ENCODE measurements at places on chromosomes 4 and X. TPM values are rescaled to one million over a fixed set of nuclear protein-coding genes. Genes with fewer than 3 reads are reported as not detected.

- DNase-seq: no peak
These were observed 835 bp upstream of the NFKB1 start for GRCh38 chr4:102500352-102500695.

DNA sequence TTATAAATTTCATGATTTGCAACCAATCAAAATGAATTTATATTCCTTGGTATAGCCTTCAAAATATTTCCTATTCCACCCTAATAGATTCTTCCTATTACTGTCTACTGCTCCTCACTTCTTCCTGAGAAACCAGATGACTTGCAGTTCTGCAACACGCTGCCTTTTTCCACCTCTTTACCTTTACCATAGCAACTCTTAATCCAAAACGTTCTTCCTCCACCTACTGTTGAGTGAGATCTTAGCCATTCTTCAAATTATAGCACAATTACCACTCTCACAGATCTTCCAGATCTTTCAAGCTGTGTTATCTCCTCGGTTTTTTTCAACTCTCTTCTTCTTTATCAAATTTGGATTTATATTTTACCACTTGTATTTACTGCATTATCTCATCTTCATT is 289.8 kb downstream of the ADGRL3 start:
- no peak for DNase-seq

DNA sequence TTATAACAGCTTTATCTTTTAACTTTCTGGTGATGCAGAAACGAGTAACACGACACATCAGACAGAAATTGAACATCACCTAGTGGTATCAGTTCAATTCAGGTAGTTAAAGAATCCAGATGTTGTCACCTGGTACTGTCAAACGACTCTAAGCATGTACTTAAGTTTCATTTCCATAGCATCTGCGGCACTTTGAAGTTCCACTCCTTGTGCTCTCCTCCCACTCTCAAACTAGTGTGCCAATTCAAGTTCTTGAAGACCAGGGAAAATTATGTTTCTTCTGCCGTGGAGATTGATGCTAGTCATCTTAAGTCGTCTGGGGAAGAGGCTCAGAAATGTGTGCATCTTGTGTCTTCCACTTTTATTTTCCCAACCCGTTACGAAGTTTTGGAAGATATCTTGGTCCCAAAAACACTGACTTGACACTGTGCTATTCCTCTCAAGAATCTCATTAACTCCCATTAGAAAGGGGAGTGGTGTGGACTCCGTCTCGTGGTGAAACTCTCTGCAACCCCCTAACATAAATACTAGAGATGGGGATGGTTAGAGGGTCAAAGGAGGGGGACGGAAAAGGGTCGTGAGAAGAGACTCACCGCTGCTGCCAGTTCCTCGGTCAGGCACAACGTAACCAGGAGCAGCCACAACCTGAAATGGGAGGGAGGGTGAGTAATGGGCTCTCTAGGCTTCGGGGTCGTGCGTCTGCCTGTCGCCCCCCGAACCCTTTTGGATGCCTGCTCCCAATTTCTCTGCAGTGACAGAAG is 693 bp downstream of the COL4A6 start:
- no peak for DNase-seq

DNA sequence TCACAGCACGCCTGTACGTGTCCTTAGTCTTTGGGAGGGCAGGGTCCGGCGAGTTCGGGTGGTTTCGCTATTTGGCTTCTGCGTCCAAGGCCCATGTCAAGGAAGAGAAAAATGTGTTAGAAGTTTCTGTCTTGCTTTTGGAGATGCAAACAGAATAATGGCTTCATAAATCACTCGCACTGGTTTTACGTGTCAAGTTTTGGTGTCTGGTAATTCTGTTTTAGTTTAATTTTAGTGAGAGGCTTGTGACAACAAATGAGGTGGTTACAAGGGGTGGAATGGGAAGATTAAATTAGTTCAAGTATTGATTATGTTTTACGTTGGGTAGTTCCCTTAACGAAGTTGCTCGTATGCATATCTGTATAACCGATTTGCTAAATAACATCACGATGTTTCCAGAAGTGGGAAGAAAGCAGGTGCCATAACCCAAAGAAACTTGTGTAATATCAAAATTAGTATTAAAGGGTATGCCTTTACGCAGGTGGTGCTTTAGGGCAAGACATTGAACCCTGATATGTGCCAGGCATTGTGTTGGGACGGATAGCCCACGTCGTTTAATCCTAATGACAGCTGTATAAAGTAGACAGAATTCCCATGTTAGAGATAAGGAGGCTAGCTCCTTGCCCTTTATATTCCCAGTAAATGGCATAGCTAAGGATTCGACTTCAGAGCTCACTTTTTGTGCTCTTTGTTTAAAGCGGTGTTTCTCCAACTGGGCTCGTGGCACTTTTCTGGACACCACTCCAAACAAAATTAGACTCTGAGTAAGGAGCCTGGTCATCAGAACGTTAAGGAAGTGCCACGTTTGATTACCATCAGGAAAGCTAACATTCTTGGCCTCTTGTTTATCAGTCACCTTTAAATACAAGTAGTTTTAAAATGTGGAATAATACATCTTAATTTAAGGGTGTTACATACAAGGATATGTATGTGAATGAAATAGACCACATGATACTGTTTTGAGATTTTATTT is 843 bp downstream of the RPL34 start:
- DNase-seq: no peak

GRCh38 chrX:22800360-22800759 is 199.4 kb upstream of the DDX53 start:
- no peak for DNase-seq

GRCh38 chr4:40221744-40222143 is 24.9 kb downstream of the RHOH start:
- DNase-seq: no peak

- no peak for DNase-seq
These were observed 78.1 kb upstream of the GPM6B start for GRCh38 chrX:13894888-13895565.

- no peak for DNase-seq
These were observed 1011.7 kb upstream of the PCDH7 start for GRCh38 chr4:29708473-29708872.

- no peak for DNase-seq
These were observed 36.5 kb upstream of the TFDP3 start for GRCh38 chrX:133254666-133255065.

DNA sequence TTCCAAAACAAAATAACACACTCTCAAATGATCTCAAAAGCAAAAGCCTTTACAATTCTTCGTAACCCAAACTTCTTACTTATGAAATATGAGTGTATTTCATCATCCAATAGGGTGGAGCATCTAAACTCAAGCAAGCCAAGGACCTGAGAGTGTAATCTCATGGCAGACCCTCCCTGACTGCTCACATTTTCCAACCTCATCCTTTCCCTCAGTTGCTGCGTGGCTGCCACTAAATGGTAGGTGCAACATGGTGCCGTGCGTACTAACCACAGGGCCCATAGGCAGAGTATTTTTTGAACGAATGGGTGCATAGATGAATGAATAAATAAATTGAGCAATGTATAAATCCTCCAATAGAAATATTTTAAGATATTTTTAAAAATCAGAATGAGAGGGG is 45.4 kb downstream of the TTC29 start:
- DNase-seq: no peak

DNA sequence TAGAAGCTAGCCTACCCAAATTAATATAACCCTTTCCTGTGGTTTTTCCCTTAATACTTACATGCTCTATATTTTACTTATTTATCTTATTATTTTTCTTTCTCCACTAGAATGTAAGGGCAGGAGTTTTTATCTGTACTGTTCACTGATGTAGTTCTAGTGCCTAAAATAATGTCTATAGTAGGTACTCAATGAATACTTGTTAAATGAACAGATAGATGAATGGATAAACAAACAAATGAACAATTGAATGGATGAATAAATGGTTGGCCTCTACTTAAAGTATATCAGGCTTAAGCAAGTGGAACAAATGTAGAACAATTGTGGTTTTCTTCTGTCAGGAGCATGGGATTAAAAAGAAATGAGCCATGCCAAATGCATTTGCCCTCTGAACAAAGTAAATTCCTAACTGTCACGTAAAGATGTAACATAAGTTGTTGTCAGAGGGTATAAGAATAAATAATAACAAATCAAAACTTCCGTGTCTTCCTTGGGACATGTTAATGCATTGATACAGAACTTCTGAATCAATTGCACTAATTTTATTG is 54.1 kb downstream of the SYTL5 start:
- DNase-seq: no peak

DNA sequence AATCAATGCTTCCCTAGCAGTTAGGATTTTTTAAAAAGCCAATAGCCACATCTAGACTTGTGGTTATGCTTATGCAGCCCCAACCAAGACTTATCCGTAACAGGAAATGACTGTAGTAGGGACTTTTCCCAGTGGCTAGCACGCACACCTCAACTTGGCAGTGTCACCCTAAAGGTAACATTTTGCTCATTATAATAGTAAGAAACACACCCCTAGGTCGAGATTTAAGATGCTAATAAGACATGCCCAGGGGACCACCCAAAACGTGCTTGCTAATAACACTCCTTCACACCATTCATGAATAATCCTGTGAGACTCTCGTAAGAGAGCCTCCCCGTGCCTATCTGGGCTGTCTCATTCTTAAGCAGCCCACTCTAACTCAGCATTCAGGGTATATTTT is 195.3 kb downstream of the CHIC1 start:
- DNase-seq: no peak

- no peak for DNase-seq
These were observed 39.6 kb downstream of the RPS6KA3 start for GRCh38 chrX:20227116-20227515.

DNA sequence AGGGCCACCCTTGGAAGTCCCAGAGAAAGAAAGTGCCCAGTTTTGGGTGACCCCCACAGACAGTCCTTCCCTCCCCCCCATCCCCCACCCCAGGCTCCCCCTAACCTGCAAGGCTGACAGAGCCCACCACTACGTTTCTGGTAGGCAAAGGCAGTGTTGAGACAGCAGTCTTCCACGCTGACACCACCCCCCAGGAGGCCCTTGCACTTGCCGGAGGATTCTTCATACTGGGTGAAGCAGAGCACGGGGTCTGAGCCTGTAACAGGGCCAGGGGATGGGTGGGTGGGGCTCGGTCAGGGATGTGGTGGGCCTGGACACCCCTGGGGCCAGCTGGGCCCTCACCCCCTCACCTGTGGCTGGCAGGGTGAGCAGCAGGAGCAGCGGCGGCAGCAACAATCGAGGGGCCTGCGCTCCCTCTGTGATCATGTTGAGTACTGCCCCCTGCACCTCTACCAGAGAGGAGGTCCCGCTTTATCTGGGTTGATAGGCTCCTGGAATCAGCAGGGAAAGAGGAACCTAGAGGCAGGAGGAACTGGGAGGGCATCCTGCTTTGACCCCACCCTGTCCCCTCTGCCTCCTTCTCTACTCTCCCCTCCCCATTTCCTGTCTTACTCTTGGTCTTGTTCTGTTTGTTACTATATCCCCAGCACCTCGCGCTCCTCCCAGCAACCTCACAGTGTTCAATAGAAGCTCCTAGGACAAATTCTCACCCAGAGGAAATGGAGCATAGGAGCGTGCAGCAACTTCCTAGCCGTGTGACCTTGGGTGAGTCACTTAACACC is at the start of gene CFP:
CFP (minus strand) TSS at position 512 of the 782 bp plus-strand sequence; CDS start at position 426, 86 bp downstream.
- no peak for DNase-seq

DNA sequence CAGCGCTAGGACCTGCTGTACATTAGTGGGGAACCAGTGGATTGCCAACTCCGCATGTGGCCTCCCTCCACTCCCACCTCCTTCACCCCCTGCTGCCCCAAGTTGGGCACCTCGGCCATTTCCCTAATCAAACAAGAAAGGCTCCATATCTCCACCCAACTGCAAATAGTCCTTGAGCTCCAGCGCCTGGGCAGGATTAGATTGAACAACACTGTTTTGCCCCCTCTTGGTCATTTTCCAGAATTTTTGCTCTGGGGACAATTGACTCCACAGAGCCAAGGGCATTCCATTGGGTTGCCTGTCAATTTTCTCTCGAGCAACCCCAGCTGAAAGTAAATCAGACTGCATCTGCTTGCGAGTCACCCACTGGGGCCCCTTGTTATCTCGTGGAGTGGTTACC is 29.6 kb downstream of the CXCL13 start:
- no peak for DNase-seq

- no peak for DNase-seq
These were observed 108.6 kb downstream of the SMIM20 start for GRCh38 chr4:26022346-26023202.

GRCh38 chr4:68960294-68961163 is 8.9 kb upstream of the UGT2A3 start:
- DNase-seq: no peak

GRCh38 chr4:110175634-110176033 is 22.8 kb downstream of the ELOVL6 start:
- DNase-seq: no peak

GRCh38 chr4:77816546-77816945 is 2.6 kb downstream of the CNOT6L start:
- no peak for DNase-seq

DNA sequence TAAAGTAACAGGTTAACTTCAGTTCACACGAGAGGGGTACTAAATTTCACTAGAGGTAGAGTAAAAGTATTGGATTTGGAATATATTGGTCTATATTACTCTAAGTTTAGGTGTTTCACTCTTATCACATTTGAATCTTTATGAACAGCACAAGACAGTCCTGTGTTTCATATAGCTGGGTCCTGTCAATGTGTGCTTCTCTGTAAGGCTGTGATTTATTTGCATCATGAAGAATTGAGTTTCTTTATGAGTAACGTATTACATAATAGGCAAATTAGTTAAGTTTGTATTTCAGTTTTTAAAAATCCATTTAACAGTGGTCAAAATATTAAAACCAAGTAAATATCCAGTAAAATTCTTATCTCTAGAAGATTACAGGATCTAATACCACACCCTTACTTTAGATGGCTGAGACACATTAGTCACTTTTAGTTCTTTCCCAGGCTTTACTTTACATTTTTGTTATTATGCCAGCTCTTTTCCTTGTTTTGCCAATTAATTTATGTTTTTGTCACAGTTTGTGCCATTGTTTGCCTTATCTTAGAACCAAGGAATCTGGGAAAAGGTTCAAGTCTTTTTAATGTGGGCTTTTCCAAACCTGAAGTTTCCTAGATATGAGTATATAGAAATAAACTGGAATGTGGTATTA is 32.1 kb downstream of the NUDT6 start:
- no peak for DNase-seq

- no peak for DNase-seq
These were observed 39.2 kb upstream of the PLS3 start for GRCh38 chrX:115521741-115522140.

DNA sequence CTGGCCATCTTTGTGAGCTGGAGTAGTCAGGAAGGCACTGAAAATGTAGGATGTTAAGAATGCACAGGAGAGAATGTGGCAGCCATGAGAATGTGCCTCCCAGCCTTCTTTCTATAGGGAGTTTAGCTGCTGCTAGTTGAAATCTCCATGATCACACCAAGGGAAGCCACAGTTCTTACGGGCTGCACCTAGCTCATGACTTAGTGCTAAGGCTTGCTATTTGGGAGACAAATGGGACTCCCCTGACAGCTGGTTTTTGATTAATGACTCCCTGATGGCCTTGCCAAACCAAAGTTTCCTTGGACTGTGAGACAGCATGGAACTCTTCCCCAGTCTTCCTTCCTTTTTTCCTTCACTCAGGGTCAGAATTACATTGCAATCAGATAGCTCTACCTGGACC is 9.2 kb downstream of the CTSO start:
- DNase-seq: no peak

The ZFP92 gene
- total RNA-seq: 0.49 TPM

The NIPAL1 gene
- 2.0 TPM for total RNA-seq

The FOXR2 gene
- not detected for total RNA-seq

The PRDX4 gene
- 74.6 TPM for total RNA-seq

The USP46 gene
- 32.4 TPM for total RNA-seq

The C1QTNF7 gene
- not detected for total RNA-seq

The EPGN gene
- total RNA-seq: not detected

The BEX3 gene
- total RNA-seq: 313 TPM

The AADAT gene
- 6.6 TPM for total RNA-seq
